ENCODE measurements at places on chromosomes 6 and 20.

- DNase-seq = no peak
These were observed 125.8 kb upstream of the ENPP5 start for GRCh38 chr6:46296586-46296985.

GRCh38 chr6:147509891-147510290 lies 1.4 kb downstream of the SAMD5 start:
- DNase-seq = no peak

GRCh38 chr6:167396068-167396658 lies 71.3 kb downstream of the TTLL2 start:
- DNase-seq = no peak

- no peak for DNase-seq
These were observed 35.3 kb downstream of the PHIP start for GRCh38 chr6:79042799-79043126.

GRCh38 chr6:23357185-23357766 lies 768.7 kb upstream of the NRSN1 start:
- no peak for DNase-seq

DNA sequence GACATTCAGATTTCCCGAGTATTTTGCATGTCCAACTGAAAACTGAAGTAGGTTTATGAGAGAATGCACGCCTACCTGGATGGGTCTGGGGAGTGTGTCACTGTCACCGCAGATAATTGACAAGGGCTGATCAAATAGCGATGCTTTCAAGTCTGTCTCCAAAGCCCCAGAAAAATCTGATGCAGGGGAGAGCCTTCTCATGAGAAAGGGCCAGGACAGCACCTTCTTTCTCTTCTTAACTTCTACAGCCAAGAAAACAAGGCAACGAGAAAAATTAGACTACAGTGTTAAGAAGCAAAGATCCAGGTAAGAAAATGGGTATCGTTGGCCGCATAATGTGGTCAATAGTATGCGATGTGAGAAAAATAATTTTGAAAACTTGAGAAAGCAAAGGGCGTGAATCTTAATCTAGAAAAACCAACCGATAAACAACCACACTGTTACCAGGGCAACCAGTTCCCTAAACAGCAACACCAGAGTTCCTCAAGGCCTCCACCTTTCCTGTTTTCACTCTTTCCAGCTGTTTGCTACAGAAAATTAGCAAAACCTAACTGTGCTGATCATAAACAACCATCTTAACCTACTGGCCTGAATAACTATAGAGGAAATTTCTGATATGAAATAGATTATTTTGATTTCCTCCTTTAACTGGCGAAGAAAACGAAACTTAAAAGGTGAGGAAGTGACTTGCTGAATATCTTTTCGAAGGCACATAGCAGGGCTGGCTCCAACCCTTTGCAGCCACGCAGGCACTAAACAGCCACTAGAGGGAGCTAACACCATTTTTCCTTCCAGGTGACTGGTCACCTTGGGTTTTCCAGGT lies 2.6 kb downstream of the TAGAP start:
- peak; percentile 51 for DNase-seq

All from HT1080 (cell line).